ENCODE measurements at places on chromosomes 6 and 20.

DNA sequence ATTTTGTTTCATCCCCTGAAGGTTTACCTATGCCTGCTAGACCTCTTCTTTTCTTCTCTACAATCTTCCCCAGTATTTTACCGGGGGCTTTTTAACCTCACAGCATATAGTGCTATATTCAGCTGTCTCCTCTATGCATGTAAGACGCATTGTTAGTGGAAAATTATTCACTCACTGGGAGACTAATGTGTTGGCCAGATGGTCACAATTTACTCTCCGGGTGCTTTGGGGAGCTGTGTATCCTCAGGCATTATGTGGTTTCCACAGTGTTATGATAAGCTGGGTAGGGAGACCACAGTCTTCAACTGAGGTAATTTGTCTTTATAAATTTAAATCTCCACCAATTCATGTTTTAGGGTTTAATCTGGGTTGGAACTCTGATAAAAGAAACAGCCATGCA is 553.8 kb upstream of the PTCHD4 start:
- DNase-seq, result no peak

GRCh38 chr20:58877976-58878360 is 25.5 kb downstream of the GNAS start:
- no peak for DNase-seq

DNA sequence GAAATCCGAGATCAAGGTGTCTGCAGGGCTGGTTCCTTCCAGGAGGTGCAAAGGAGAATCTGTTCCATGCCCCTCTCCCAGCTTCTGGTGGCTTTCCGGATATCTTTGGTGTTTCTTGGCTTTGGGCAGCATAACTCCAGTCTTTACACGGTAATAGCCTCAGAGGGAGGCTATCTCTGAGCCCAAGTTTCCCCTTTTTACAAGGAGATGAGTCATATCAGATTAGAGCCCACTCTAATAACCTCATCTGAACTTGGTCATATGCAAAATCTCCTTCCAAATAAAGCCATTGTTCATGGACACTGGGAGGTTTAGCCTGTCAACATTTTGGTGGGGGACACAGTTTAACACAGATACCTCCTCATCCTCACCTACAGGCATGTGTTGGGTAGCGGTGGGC is 213.7 kb downstream of the ATXN1 start:
- no peak for DNase-seq

DNA sequence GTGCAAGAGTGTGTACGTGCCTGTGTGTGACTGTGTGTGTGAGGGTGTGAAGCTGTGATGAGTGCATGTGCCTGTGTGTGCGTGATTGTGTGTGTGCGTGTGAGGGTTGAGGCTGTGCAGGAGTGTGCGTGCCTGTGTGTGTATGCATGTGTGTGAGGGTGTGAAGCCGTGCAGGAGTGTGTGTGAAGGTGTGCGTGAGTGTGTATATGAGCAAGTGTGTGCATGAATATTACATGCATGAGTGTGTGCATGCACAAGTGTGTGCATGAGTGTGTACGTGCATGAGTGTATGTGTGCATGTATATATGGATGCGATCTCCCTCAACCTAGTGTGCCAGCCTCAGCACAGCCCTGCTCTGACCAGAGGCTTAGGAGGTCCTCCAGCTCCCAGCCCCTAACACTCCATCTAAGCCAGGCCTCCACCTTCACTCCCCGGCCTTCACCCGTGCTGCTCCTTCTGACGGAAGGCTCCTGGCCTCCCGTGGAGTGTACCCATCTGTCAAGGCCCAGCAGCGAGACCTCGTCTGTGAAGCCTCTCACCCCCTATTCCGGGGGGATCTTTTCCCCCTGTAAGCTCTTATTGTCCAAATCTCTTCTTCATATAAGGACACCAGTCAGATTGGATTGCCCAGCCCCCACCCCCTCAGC is 19.9 kb upstream of the PHACTR3 start:
- DNase-seq, result no peak

GRCh38 chr20:36538026-36538722 is 3.1 kb upstream of the MYL9 start:
- no peak for DNase-seq

DNA sequence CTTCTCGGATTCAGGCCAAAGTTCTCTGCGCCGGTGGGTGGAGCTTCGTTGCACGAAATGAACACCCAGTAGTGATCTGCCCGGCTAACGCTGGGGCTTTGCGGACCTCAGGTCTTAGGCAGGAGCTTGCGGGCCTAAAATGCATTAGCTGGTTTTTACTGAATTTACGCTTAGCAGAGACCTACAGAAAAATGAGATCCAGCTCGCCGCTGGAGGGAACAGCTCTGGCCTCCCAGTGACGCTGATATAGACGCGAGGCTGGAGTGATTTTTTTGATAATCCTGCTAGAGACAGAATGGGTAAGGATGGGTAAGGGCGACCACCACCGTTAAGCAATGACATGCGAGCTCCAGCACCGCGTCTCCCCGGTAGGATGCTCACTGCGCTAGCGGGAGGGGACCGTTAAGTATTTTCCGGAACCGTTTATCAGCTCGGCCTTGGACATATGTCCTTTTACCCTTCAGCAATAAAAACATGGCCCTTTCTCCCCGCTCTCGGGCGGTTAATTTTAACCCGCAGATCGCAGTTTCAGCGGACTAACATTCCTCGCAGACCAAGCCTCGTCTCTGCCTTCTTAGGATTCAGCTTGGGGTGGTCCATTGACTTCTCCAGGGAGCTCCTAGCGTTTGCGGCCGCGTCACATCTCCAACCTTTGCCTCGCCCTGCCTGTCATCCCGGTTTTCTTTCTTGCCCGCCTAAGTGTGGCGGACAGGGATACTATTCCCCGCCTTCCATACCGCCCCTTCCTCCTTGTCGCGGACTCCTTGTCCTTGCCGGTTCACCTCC is 109.3 kb downstream of the GPX5 start:
- DNase-seq, result peak; percentile 60

GRCh38 chr20:10249048-10249770 is 30.6 kb downstream of the SNAP25 start:
- DNase-seq, result no peak

DNA sequence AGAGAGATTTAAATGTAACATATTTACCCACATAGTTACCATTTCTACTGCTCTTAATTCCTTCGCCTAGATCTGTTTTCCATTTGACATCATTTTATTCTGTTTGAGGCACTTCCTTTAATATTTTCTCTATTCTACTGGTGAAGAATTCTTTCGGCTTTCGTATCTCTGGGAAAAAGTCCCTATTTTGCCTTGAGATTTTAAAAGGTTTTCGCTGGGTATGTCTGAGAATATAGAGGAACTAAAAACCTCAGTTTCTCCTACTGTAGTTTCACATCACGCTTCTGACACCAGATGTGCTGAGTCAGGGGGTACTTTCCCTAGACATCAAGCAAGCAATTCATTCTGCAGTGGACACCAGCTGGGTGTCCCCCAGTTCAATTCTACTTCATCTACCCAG is 61.7 kb downstream of the E2F3 start:
- no peak for DNase-seq

Measured in occipital lobe (tissue), 3 donors.